Stimulated activated CD8-positive, alpha-beta memory T cell treated with anti-CD3 and anti-CD28 coated beads, Interleukin-2, amount 100 ng/mL, for 1 hour (primary cell): ENCODE measurements at places on chromosomes 5 and 9.

- DNase-seq, result no peak
These were observed 50.7 kb downstream of the ICE1 start for GRCh38 chr5:5473226-5473625.

GRCh38 chr5:88690409-88691229, 192.4 kb downstream of the MEF2C start:
- peak; percentile 38 for DNase-seq

DNA sequence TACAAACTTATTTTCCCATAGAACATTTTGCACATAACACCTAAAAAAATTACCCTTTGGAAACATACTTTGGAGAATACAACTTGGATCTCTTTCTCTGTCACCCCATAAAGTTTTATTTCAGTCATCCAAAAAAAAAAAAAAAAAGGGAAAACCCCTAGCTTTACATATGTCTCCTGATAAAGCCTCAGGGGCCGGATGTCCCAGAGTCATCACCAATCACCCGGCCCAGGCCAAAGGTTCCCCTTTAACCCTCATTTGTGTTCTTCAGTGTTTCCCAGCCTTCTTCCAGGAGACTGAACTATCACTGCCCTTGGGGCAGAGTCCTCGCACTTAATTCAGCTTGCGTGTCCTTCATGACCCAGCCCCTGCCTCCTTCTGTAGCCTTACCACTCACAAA, 28.8 kb downstream of the ANXA6 start:
- DNase-seq, result no peak

GRCh38 chr5:158165647-158166046, 306.7 kb upstream of the CLINT1 start:
- no peak for DNase-seq

- DNase-seq, result no peak
These were observed 59.2 kb downstream of the DAPK1 start for GRCh38 chr9:87556821-87557220.

DNA sequence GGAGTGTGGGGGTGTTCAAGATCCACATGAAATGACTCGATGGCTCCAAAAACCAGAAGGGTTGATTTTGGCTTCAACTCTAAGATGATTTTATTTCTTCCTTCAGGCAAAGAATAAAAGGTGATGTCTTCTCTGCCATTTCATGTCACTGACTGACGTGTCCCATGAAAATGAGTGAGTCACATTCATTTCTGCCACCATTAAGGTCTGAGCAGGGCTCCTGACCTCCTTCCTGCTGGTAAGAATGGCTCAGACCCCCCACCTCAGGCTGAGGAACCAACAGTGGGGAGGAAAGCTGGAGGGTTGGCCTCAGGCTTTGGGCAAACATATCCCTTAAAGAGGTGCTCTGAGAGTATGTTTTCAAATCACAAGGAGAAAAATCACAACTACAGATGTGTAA, 53.9 kb upstream of the ZNF354A start:
- no peak for DNase-seq

- no peak for DNase-seq
These were observed 170.1 kb downstream of the GABBR2 start for GRCh38 chr9:98538626-98539031.

DNA sequence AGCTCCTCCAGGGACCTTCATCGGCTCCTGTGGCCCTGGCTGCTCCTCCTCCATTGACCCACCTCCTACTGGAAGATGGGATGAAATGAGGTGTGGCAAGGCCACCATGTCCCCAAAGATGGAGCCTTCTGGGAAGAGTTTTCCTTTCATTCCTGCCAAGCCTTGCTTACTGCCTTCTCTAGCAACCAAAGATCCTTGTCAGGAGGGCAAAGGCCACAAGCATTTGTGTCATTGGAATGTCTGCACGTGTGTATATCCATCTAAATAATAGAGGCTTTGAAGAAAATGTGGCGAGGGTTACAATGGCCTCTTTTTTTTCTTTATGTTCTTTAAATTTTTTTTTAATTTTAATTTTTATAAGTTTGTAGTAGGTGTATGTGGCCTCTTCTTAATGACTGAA, 313.6 kb downstream of the ARHGEF28 start:
- DNase-seq, result no peak

- DNase-seq, result no peak
These were observed 140.3 kb downstream of the GNAQ start for GRCh38 chr9:77891128-77891800.

DNA sequence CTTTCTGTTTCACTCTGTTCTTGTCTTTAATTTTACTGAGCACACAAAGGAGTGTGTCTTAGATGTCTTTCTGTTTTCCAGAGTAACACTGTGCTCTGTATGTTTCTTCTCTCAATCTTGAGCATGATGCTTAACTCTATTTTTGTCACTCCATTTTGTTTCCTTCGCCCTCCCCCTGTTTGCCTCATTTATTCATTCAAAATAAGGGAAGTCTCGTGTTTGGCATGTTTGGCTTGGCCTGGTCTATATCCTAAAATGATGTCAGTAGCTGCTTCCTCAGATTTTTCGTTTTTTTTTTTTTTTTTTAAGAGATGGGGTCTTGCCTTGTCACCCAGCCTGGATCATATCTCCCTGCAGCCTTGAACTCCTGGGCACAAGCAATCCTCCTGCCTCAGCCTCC, 22.0 kb downstream of the ZNF618 start:
- DNase-seq, result no peak

DNA sequence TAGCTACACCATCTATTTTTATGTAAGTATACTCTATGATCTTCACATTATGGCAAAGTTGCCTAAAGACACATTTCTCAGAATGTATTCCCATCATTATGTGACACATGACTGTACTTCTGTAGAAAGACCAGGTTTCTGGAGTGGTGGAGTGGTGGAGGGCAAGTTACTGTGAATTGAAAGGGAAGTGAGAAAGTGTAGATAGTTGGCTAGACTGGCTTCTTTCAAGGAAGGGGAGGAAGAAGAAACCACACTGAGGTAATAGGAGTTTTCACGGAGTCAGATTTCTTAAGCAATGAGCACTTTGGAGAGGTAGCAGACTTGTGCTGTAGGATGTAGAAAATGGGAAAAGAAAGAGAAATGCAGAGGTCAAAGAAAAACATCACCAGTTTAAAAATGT, 50.9 kb upstream of the EQTN start:
- no peak for DNase-seq

- no peak for DNase-seq
These were observed 84.0 kb upstream of the NEURL1B start for GRCh38 chr5:172556971-172557461.

- peak; percentile 19 for DNase-seq
These were observed at the start of gene PTCH1 for GRCh38 chr9:95516734-95517558. Gene PTCH1 (minus strand): TSS chr9:95516971.

- no peak for DNase-seq
These were observed 58.2 kb upstream of the PTCH1 start for GRCh38 chr9:95574866-95575553.

DNA sequence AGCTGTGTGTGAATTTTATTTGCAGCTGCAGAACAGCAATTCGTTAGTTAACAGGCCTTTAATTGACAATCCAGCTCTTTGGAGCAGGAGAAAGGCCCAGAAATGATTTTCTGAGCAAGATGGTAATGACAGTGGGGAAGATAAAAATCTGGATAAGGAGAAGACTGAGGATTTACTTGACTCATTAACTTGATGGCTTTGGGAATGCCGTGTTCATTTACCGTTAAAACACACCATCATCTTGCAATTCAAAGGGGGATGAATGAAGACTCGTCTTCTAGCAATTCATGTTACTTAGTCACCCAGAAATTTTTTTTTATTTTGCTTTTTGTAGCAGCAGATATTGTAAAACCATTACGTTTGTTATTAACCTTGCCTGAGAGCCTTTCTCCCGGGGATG, 52.0 kb downstream of the PTTG1 start:
- no peak for DNase-seq

- no peak for DNase-seq
These were observed 759.7 kb downstream of the BRINP1 start for GRCh38 chr9:118609355-118610044.

GRCh38 chr9:94900222-94901018, 173.9 kb downstream of the AOPEP start:
- DNase-seq, result no peak

DNA sequence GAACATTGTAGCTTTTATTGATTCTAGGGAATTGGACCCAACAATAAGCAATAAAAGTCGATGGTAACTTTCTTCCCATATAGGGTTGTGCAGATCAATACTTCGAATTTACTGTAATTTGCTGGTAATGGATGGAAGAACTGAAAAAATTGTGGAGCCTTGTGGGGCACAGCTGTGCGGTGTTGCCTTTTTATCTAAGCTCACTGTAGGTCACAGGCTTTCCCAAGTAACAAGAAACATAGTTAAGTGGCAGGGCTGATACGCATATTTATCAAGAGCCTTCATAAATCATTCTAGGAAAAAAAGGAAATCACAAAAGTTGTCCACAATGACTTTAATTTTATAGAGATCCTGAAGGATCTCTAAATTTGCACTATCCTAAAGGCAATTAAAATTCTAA, 292.9 kb downstream of the MAST4 start:
- no peak for DNase-seq

DNA sequence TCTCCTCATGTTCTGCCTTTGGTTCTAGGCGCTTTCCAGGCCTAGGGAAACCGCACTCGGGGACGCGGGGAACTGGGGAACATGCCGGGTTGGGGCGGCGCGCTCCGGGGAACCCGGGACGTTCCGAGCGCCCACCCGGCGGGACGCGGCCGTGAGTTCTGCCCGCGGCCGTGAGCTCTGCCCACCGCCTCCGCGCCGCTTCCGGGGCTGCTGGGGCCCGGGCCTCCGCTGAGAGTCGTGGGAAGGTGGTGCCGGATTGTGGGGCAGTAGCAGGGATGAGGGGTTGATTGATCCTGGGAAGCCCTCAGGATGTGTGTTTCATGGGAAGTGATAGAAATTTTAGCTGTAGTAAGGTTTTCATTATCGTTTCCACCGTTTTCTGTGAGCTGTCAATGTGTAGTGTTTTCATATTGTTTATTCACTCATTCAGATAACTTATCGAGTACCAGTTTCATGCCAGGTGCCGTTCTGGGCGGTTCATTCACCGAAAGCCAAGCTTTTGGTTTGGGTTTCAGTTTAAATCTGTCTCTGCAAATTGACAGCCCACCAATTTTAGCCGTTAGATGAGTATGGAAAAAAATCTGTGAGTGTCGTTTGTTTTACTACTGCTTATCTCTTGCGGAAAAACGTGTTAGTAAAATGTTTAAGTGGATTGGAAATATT, 657 bp downstream of the MTRR start:
- no peak for DNase-seq

DNA sequence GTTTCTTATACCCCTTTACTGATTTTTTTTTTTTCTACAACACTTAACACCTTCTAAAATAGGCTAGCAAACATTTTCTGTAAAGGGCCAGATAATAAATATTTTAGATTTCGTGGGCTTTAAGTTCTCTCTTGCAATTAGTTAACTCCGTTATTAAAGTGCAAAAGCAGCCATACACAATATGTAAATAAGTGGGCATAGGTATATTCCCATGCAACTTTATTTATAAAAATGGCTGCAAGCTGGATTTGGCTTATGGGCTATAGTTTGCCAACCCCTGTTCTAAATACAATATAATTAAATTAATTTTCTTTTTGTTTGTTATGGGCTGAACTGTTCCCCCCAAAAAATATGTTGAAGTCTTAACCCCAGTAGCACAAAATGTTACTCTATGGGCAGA, 10.8 kb downstream of the IL6ST start:
- no peak for DNase-seq
